ENCODE measurements at places on chromosomes 4 and X.

- DNase-seq = no peak
Measured at GRCh38 chr4:88939697-88940096, 117.3 kb downstream of the FAM13A start.

- DNase-seq = no peak
Measured at GRCh38 chr4:16663732-16664131, 234.7 kb downstream of the LDB2 start.

- no peak for DNase-seq
Measured at GRCh38 chr4:63663870-63664269, 745.4 kb downstream of the TECRL start.

DNA sequence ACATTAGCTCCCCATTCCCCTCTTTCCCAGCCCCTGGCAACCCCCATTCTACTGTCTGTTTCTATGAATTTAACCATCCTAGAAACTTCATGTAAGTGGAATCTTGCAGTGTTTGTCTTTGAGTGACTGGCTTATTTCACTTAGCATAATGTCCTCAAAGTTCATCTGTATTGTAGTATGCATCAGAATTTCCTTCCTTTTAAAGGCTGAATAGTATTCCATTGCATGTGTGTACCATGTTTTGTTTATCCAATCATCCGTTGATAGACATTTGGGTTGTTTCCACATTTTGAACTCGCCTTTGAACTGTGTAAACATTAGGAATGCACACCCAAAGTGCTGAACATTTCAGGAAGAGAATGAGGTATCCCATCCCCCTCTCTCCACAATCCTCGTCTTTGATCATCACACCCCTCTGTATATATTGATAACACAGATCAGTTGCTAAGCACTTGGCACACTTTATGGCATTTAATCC, 56.4 kb upstream of the PLAC1 start:
- no peak for DNase-seq

- DNase-seq = no peak
Measured at GRCh38 chrX:109927663-109928273, 75.1 kb upstream of the TMEM164 start.

DNA sequence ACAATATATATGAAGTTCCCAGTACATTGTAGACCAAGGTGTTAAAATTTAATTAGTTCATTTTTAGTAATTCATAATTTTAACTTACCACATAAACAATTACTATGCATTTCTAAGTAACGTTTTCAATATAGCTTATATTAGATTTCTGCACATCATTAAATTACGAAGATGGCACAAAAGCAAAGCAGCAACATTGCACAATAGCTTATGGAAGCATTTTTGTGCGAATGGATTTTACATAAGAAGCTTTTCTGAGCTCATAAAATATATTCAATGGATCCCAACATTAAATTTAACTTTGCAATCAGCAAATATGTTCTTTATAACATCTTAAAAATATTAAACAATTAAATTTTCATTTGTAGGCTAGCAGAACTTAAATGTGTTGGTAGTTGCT, 875.4 kb downstream of the ADGRL3 start:
- no peak for DNase-seq

- DNase-seq = no peak
Measured at GRCh38 chrX:69133921-69134542, 31.2 kb downstream of the PJA1 start.

DNA sequence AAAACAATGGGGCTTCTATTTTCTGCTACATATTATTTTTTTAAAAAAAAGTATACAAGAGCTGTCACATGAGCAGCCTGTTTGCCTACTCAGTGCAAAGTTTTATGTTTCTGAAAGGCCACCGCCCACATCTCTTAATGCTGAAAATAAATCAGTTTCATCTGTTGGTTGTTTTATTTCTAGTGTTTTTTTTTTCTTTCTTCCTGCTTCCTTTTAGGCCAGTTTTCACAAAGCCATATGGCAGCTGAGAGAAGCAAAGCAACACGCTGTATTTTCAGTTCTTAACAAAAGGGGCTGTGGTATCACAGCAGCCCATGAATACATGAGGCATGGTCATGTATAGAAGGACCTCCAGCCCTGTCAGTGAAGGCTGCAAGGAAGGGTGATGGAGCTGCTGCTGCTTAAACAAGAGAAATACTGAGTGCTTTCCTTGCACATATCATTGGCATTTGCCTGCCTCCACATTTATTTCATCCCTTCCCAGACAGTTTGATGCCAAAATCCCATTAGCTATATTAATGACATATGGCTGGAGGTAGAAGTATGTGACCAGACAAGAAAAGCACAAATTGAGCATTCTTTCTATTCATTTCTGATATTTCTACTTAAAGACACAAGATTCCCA, 172.5 kb downstream of the PCDH18 start:
- DNase-seq = no peak

DNA sequence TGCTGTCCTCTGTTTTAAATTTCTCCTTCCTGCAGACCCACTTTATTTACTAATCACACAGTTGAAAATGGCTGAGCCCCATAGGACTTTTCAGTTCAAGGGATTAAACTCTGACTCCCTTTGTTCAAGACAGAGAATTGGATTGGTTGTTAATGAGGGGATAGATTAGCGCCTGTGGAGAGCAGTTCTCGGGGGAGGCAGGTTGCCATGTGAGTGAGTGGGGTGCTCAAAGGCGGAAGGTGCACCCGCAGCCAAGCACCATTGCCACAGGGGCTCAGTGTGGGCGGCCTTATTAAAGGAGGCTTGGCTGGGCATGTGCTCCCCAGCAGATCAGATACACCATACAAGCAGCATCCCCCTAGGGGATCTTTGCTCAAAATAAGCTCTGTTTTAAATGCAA, 7.9 kb upstream of the CBR4 start:
- no peak for DNase-seq

DNA sequence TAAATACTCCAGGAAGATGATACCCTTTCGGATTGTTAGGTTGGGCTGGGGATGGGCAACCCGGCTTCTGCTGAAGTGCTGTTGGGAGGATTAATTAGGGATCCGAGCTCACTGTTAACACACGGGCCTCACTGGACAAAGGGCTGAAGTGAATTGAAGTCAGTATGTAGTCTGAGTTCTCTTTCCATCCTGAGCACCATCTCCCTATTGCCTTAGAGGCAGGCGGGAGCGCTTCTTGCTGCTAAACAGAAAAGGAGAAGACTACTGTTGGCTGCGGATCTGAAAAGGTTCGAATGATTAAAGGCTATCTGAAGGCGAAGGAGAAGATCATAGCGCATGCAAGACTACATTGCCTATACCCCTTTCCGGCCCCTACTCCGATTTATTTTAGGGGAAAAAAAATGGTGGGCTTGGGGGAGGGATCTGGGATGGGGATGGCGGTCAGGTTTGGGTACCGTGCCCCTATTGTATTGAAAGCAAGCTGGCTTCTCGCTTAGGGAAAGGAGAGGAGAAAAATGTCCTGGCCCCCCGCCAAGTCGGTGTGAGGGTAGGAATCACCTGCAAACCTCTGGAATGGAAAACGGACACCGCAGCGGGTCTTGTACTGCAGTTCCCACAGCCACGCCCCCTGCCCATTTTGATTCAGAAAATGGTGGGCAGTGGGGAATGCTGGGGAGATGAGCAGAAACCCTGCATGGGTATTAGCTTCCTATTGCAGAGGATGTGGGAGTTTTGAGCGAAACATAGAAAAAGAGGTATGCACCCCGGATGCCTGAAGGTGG, 22.3 kb downstream of the MORF4L2 start:
- DNase-seq = no peak

GRCh38 chr4:6989331-6989923, 53.7 kb upstream of the TADA2B start:
- DNase-seq = no peak

GRCh38 chr4:85886665-85887064, 411.7 kb downstream of the ARHGAP24 start:
- no peak for DNase-seq

DNA sequence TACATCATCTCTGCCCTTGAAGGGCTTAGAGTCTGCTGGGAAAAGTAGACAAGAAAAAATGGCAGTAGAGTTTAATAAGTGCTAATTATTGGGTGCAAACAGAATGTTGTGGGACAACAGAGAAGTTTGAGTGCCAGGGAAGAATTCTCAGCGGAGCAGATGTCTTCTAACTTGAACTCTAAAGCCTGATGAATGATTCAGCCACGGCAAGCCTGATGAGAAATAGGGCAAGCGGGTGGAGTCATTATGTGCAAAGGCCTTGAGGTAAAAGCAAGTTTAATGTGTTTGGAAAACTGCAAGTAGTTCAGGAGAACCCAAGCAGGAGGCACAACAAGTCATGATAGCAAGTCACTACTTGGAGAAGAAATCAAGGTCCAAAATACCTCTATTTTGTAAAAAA, 37.5 kb downstream of the GC start:
- no peak for DNase-seq

DNA sequence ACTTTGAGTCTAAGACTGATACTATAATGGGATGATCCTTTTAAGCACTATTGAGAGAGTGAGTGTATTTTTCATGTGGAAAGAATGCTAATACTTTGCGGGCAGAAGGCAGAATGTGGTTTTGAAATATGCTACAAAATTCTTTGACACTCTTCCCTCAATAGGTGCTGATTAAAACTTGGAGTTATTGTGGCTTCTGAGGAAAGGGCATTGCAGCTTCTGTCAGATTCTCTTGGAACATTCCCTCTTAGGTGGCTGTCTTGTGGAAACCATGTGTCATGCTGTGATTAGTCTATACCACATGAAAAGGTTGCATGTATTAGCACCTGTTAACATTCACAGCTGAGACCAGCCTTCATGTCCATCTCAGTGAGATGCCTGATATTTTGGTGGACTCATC, 547.0 kb downstream of the STIM2 start:
- no peak for DNase-seq

- peak; percentile 37 for DNase-seq
Measured at GRCh38 chrX:27186671-27187070, 276.5 kb downstream of the PPP4R3C start.

DNA sequence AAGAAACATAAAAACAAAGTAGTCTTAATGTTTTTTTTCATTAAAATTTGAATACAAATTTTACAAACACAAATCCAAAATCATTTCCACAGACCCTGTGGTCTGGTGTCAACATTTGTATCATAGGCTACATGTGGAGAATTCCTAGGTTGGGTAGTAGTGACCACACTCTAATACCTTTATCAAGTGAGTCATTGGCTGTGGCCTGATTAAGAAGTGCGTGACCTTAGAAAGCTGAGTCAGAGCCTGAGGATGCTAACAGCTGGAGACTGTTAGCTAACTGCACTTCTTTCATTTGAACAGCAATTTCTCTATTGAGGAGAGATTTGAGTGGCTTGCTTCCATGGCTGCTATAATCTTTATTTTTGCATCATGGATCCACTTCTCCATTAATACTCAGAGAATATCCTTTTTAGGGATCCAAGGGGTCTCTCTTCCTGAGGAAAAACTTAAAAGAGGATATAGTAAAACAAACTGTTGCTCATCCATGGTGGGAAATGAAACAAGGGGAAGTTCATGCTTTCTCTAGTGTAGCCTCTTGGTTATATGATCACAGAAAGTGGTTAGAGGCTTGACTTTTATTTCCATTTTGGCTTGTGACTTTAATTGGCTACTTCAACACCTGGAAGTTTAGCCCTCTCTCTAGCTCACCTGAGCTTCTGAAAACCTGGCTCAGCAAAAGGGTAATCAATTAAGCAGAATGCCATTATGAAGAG, 335.8 kb downstream of the PABPC4L start:
- no peak for DNase-seq

- peak; percentile 52 for DNase-seq
Measured at GRCh38 chr4:103008875-103009729, 10.4 kb downstream of the SLC9B1 start.

- DNase-seq = no peak
Measured at GRCh38 chr4:113564493-113564892, 197.0 kb downstream of the CAMK2D start.

GRCh38 chr4:33065749-33066148, 2345.6 kb downstream of the PCDH7 start:
- no peak for DNase-seq

DNA sequence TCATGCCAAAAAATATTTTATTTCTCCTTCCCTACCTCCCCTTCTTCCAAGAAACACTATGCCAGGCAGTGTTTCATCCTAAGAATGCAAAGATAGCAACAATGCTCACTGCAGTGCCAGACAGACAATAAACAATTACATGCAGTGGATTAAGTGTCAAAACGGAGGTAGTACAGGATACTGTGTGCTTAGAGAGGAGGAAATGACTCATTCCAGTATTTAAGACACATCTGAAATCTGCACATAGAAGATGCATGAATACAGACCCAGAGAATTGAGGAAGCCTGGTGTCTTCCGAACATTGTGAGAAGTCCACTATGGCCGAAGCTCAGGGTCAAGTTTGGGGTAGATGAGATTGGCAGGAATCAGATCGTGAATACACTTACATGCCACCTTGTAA, 326.4 kb downstream of the PPP3CA start:
- no peak for DNase-seq

DNA sequence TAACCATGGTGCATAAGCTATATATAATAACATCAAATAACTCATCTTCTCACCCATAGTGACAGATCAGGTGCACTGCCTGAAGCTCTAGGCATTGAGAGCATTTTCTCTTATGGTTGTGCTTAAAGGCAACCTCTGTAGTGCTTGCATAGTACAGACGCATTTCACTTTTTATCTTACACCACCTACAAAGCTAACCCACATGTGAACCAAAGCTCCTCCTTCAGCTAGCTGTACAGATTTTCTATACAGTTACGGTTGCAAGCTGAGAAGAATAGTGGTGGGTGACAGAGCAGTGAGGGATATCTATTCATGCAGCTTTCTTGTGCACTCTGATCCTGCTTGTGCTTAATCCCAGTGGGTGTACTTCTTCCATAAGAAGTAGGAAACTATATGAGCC, 1525.2 kb downstream of the STIM2 start:
- no peak for DNase-seq

GRCh38 chr4:163180090-163180489, 13.4 kb upstream of the NAF1 start:
- DNase-seq = no peak

- no peak for DNase-seq
Measured at GRCh38 chr4:165926307-165926706, 53.3 kb downstream of the TLL1 start.

GRCh38 chr4:114226968-114227760, 247.7 kb upstream of the ARSJ start:
- no peak for DNase-seq

DNA sequence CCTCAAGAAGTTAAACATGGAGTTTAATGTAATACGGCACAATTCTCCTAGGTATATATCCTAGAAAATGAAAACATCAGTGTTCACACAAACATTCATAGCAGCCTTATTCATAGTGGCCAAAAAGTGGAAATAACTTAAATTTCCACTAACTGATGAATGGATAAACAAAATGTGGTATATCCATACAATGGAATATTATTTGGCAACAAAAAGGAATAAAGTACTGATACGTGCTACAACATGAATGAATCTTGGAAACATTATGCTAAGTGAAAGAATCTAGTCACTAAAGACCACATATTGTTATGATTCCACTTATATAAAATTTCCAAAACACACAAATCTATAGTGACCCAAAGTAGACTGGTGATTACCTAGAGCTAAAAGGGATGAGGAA, 14.6 kb downstream of the SDAD1 start:
- DNase-seq = no peak

GRCh38 chr4:87527431-87528220, 1.6 kb downstream of the SPARCL1 start:
- DNase-seq = no peak
